NCI-H1694 (cell line): ENCODE measurements at places on chromosomes 2 and 18.

- DNase-seq = no peak
Measured at GRCh38 chr2:217924346-217924901, 78.4 kb downstream of the TNS1 start.

DNA sequence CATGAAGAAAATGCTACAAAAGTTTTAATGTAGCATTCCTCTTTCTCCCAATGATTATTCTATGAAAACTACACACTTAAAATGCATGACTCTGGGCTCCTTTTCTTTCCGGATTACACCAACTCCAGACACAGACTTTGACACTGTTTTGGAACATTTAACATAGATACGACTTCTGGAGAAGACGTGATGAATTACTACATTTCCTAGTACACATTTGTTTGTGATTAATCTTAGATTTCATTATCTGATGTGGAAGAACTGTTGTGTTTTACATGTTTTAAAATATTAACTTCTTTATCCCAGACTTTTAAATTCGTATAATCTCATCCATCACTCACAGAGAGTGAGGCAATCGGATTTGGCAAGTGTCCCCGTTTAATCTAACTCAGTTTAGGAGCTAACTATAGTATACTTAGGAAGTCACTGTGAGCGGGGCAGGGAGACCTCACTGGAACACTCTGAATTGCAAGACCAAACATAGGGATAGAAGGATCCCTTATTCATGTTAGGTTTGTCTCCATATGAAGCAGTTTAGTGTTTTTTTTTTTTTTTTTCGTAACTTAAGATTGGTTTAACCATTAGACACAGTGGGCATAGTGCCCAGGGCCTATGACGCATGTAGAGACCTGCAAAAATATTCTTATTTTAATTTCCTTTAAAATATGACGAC is 66.7 kb downstream of the PDE1A start:
- DNase-seq = no peak

DNA sequence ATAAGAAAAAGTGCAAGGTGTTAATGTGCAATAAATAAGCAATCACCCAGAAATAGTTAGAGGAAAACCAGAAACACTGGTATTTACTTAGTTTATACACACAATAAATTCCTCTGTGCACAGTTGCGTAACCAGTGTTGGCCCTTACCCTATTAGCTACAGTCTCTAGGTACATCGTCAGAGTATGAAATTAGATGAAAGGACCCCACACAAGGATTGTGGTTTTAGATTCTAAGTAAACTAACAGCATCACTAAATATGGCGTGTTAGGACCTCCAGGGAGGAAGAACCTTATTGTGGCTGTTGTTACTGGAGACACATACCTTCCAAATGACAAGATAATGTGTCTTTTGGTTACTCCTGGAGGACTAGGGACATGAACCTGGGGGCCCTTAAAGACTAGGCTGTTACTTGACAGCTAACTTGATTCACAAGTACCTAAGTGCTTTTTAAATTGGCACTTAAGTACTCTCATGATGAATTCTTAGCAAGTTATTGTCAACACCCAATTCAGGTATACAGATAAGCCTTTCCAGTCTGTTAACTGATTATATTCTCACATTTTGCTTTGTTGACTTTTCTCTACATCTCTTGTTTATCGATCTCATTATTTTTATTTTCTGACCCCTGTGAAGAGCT is 115.3 kb downstream of the FEZ2 start:
- no peak for DNase-seq

- DNase-seq = no peak
Measured at GRCh38 chr2:66534461-66534860, 99.5 kb downstream of the MEIS1 start.

DNA sequence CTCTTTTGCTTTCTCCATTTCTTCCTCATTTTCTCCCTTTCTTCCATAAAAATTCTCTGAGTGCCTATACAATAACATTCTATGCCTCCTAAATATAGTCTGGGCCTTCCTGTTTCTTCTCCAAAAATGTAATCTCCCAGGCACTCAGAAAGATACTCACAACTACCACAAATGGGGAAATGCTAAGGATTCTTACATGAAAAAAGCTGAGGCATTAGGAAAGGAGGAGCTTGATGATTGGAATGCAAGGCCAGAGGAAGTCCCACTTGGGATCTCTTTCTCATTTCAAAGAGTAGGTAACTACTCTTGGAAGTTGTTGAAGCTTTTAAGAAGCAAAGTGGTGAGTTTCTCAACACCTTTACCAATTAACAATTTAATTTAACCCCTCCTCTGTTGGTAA is 3.4 kb downstream of the VSNL1 start:
- DNase-seq = no peak

GRCh38 chr2:236130349-236130998 is 37.7 kb downstream of the GBX2 start:
- no peak for DNase-seq

DNA sequence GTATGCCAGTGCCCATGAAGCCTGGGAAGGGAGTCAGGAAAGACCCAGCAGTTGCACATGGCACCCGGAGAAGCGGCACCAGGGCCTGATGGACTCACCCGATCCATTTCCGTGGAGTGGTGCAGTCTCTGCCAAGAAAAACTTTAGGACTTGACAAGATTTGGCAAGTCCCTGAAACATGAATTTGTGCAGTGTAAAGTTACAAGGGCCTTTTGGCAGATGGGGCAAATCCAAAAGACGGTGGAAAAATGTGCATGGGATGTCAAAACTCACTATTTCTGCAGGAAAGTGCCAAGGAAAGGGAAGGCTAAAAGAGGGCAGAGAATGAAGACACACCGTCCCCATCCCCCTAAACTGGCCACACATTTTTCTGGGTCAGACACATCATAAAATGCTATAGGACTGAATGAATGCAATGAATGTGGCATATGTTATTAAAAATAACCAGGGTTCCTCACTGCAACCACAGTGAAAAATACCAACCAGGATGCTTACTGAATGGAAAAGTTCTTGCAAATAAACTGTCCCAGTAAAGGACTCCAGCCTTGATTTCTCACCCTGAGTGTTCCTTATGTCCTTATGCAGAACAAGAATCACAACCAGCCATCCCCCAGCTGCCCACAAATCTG is 173.5 kb upstream of the SIX2 start:
- DNase-seq = no peak

GRCh38 chr2:9086465-9086864 is 83.0 kb upstream of the MBOAT2 start:
- DNase-seq = no peak

DNA sequence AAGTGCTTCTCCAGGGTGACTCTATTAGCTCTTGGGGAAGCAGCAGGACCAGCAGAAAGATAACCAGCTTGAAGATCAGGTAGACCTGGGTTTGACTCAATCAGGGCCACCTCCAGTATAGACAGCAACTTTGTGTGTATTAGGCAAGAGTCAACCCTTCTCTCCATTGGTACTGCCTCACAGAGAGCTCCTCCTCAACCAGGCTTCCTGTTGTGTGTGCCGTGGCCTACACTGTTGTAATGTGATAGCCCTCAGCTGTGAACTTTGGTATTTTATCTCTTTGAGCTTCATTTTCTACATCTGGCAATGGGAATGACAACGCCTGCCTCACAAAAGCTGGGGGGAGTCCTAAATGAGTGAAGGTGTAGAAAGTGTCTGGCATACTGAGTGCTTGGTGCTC is 17.0 kb upstream of the MAP3K20 start:
- DNase-seq = no peak
